A172 (cell line): ENCODE measurements at places on chromosomes 12 and 14. TPM values are rescaled to one million over a fixed set of nuclear protein-coding genes. Genes with fewer than 3 reads are reported as not detected.

GPR135 gene
- total RNA-seq, result 1.5 TPM in 2 replicates

ACSS3 gene
- not detected in 2 replicates for total RNA-seq

DNA sequence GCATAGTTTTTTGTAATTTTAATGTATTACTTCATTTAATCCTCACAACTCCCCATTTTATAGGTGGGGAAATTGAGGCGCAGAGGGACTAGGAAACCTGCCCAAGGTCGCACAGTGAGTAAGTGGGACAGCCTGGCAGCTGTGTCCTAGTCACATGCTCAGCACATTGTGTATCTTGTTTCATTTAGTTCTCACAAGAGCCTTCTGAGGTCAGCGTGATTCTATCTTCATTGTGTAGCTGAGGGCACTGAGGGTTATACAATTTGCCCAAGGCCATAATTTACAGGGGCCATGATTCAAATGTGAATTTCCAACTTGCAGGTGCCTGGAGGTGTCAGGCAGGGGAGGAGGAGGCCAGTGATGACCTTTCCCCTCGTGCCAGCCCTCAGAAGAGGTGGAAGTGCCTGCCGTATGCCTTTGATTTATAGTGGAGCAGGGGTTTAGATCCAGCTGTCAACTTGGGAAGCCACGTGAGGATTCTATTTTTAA lies 30.3 kb upstream of the SMOC1 start:
- DNase-seq, result no peak

GRCh38 chr14:41606282-41606531 lies 469 bp upstream of the LRFN5 start:
- DNase-seq, result no peak

GRCh38 chr12:82832096-82832495 lies 145.4 kb downstream of the TMTC2 start:
- no peak for DNase-seq

GRCh38 chr12:83473408-83474095 lies 786.8 kb downstream of the TMTC2 start:
- no peak for DNase-seq

DNA sequence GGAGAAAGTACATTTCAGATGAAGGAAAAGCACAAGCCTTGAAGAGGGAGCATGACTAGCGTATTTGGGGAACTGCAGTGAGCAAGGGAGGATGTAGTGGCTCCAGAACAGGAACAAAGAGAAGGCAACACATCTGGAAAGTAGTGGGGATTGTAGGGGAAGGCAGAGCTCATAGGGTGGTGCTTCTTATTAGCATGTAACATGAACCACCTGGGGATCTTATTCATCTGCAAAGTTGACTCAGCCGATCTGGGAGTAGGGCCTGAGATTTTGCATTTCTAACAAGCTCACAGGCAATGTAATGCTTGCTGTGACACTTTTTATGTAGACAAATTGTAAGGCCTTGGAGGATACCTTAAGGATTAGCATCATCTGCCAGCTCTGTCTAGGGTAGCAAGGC lies 447.3 kb downstream of the NELL2 start:
- DNase-seq, result no peak

DNA sequence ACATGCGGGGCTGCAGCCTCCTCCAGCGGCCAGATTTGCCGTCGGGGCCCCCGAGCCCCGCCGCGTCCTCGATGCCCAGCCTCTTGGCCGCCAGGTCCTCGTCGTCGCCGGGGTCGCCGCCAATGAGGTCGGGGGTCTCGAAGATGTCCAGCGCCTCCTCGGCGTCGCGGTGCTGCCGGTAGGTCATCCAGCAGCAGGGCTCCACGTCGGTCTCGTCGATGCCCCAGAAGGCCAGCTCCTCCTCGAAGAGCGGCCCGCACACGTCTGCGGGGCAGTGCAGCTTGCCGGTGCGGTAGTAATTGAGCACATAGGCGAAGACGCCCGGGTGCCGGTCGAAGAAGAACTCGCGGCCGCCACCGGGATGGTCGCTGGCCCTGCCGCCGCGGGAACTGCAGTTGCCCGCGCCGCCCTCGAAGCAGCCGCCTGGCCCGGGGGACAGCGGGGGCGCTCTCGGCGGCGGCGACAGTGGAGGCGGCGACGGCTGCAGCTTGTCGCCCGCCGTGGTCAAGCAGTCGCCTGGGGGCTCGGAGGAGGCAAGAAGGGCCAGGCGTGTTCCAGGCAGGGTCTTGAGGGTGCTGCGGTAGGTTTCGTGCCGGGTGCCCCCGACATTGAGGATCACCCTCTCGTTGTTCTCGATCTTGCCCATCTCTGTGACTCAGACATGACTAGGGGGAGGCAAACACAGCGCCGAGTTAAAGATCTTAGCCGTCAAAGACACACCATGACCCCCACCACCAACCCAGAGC lies 2.1 kb downstream of the KCNC2 start:
- DNase-seq, result no peak

GRCh38 chr12:27064397-27065342 lies 17.7 kb downstream of the C12orf71 start:
- DNase-seq, result no peak

DNA sequence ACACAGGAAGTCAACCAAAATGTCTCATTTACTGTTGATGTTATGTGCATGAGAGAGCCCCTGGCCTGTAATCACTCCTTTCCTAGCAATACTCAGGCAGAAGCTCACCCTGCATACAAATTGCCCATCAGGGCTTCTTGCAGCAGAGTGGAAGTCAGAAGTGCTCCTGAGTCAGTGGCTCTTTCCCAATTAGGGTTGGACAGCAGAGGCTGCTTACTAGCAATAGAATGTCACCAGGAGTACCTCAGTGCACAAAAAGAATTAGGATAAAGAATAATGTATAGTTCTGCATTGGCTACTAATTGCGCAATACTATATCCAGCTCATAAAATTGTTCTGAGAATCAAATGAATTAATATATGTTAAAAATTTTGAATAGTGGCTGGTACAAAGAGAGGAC lies 161.1 kb downstream of the SLC35F4 start:
- no peak for DNase-seq

- DNase-seq, result peak; percentile 28
Observed at GRCh38 chr12:42421844-42422779, 96.1 kb downstream of the PPHLN1 start.

DNA sequence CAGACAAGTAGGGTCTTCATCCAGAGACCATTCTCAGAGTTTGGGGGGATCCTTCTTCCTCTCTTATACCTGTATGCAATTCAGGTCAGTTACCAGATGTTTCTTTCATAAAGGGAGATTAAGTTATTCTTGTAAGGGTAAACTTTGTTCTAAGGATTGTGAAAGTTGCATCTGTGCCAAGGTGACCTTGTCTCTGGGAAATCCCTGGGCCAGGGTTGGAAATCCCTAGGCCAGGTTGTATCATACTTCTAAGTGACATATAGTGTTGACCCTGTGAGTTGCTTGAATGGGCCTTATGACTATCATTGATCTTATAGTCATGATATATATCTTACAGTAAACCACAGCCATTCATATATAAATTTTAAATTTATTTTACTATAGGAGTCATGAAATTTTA lies 436.9 kb downstream of the RMST start:
- DNase-seq, result no peak

DNA sequence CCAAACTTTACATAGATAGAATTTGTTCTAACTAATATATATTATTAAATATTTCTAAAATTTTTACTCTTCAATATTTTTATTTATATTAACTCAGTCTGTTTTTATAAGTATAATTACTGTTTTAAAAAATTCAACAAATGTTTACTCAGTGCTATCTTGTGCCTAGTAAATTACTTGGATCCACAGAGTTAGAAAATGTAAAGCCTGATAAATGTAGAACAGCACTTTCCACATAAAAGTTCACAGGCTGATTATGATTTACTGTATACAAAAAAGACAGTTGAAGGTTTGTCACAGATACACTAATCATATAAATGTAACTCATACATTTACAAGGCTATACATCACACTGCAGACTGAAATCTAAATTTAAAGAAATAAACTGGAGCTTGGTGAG lies 170.0 kb downstream of the FOXG1 start:
- DNase-seq, result no peak

DNA sequence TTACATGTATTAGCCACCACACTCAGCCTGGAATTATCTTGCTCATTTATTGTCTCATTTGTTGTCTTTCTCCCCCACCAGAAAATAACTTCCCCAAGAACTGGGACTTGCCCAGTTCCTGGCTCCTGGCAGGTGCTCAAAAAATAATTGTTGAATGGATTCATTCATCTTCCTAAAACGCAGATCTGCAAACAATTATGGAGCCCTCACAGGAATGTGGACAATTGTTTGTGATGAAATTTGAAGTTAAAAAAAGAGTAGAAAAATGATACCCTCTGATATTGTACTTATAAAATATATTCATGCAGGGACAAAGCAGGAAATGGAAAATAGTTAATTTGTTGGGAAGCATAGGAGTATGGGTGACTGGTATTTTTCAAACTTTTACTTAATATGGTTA lies 60.7 kb upstream of the MAP1LC3B2 start:
- no peak for DNase-seq

- DNase-seq, result no peak
Observed at GRCh38 chr12:111503116-111503515, 96.0 kb downstream of the ATXN2 start.

GRCh38 chr14:55192054-55192621 lies 753 bp upstream of the DLGAP5 start:
- peak; percentile 1 for DNase-seq

DNA sequence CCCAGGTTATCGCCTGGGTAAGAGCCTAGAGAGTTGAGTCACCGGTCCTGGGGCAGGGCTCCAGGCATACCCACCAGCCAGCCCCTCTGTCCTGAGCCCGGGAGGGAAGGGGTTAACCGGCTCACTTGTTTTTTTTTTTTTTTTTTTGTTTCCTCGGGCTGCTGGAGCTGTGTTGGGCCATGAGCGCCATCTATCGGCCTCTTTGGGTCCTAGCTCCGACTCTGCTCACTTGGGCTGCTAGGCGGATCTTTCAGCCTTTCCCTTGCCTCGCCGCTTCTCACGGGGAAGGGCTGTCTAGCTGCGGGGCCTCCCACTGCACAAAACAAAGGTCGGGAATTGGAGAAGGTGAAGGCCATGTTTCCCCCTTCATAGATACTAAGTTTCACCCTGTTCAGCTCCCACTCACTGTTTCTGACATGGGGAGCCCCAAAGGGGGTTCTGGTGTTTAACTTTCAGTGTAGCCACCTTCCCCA lies 2.8 kb upstream of the SMUG1 start:
- peak; percentile 82 for DNase-seq
